Left ventricle myocardium inferior (tissue), 1 donor: ENCODE measurements at places on chromosomes 11 and 22.

- DNase-seq: no peak
- H3K27ac ChIP-seq: no peak overlapping the region
- peaks cover 72% of the 10 kb centered on the region for H3K4me1 ChIP-seq
- H3K4me3 ChIP-seq: peak overlapping the region; percentile 64
Measured at GRCh38 chr11:128687321-128687720, 6.6 kb upstream of the FLI1 start.

DNA sequence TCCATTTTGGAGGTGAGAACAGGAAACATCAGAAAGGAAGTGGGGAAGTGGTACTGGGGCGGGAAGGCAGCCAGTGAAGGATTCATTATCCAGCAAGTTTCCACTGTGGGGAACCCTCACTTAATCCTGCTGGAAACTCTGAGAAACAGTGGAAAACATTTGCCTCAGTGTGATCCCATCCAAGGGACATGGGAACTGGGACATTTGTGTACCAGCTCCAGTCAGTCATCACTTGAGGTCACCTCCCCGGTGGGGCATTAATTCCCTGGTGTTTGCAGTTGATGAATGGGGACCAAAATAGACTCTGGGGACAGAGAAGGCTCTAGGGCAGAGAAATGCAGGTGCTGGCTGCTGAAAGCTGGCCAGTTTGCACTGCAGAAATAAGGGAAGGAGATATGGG lies 599.9 kb downstream of the BUD13 start:
- peaks cover 6% of the 10 kb centered on the region for H3K4me1 ChIP-seq
- DNase-seq: no peak
- H3K36me3 ChIP-seq: no peaks in the 10 kb centered on the region
- H3K27me3 ChIP-seq: peaks cover 55% of the 10 kb centered on the region
- H3K4me3 ChIP-seq: no peak overlapping the region

GRCh38 chr11:77267962-77268361 lies 33.5 kb downstream of the GDPD4 start:
- peaks cover 16% of the 10 kb centered on the region for H3K27me3 ChIP-seq
- no peaks in the 10 kb centered on the region for H3K4me1 ChIP-seq
- no peak for DNase-seq

DNA sequence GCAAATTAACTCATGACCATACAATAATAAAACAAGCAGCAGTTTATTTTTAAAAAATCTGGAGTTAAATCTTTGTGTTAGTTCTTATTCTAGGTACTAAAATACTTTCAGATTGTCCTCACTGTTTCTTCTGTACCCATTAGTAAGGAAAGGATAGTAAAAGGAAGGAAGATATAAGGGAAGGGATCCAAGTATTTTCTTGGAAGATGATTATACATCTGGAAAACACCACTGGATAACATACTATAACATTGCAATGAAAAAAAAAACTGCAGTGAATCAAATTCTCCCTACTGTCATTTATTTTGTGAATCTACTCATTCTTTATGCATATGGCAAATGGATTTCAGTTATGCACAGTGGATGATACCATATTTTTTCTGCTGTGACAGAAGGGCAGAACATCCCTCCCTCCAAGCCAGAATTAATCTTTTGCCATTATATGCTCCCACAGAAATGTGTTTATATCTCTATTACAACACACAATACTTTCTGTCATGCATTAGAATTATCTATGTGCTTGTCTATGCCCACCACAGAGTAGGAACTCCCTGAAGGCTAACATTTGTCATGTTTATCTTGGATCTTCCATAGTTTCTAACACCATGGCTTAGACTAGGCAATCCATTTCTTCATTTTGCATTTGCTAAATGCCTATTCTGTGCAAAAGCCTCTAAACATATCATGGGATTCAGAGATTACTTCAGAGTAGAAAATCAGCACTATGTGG lies 282.3 kb upstream of the CTSC start:
- no peaks in the 10 kb centered on the region for H3K4me1 ChIP-seq
- no peak for DNase-seq
- no peaks in the 10 kb centered on the region for H3K36me3 ChIP-seq
- H3K27me3 ChIP-seq: no peaks in the 10 kb centered on the region

DNA sequence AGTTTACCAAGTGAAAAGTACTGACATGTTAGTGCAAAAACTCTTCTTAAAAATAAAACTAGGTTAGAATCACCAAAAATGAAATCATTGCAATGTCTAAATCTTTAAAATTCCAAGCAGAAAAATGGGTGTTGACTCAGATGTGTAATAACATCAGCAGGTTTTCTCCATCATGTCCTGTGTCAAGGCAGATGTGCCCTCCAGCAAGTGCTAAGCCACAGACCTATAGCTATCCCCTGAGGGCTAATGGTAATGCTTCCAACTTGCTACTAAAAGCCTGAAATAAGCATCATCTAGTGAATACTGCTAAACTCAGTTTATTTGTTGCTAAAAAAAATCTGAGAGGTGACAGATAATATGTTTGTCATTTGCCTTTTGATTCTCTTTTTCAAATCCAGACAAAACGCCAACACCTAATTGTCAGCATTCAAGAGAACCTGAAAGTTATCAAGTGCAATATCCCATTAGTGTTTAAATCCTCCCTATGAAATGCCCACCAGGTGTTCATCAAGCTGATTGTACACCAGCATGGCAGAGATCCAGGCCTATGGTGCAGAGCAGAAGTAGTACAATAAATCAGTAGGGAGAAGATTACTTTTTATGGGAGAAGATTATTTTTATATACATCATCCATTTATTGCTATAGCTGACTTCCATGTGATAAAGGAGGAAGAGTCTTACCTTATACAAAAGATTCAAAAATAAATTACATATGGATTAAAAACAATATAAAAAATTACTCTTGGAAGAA lies 55.1 kb upstream of the SYT9 start:
- H3K27me3 ChIP-seq: no peaks in the 10 kb centered on the region
- H3K27ac ChIP-seq: no peak overlapping the region
- no peak for DNase-seq
- no peaks in the 10 kb centered on the region for H3K4me1 ChIP-seq
- H3K36me3 ChIP-seq: no peaks in the 10 kb centered on the region

DNA sequence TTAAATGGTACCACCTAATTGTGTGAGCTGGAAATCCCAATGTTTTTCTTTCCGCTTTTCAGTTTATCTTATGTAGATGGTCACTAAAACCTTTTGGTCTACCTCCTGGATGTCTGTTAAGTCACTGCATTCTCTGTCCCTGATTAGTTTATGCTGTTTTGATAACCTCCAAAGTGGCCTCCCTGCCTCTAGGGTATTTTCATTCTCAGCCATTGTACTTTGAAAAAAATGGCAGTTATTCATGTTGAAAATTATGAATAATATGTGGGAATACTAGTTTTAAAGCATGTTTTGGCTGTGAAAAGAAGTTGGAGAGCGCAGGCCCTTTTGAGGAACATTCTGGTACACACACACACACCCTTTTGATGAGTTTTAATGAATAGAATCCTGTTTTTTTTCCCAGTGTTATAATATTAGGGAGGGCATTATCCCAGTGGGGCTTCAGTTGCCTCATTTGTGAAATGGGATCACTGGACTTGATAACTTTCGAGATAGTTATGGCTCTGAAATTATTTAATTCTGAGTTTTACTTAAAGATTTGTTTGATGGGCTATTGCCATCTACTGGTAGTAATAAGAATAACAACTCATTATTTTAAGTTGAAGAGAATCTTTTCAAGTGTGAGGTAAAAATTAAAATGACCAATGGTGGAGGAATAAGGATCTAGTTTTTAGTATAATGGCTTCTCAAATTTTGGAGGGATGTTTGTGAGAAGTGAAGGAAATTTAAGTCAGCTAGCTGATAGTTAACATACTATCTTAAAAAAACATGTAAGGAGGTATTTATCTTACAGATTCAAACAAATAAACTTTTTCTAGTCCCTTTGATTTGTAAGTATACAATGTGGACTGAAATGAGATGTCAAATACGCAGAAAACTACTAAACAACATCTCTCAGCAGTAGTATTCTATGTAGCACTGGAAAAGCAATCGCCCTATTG lies 3.9 kb downstream of the FDX1 start:
- DNase-seq: no peak
- peaks cover 66% of the 10 kb centered on the region for H3K4me1 ChIP-seq
- peaks cover 18% of the 10 kb centered on the region for H3K36me3 ChIP-seq
- H3K4me3 ChIP-seq: no peak overlapping the region
- no peak overlapping the region for H3K27ac ChIP-seq
- no peaks in the 10 kb centered on the region for H3K27me3 ChIP-seq

GRCh38 chr22:48065892-48066291 lies 1303.4 kb downstream of the TBC1D22A start:
- DNase-seq: no peak
- no peaks in the 10 kb centered on the region for H3K36me3 ChIP-seq
- H3K27me3 ChIP-seq: peaks cover 41% of the 10 kb centered on the region

GRCh38 chr11:47111318-47111804 lies 65.3 kb downstream of the ARFGAP2 start:
- no peak overlapping the region for H3K4me3 ChIP-seq

DNA sequence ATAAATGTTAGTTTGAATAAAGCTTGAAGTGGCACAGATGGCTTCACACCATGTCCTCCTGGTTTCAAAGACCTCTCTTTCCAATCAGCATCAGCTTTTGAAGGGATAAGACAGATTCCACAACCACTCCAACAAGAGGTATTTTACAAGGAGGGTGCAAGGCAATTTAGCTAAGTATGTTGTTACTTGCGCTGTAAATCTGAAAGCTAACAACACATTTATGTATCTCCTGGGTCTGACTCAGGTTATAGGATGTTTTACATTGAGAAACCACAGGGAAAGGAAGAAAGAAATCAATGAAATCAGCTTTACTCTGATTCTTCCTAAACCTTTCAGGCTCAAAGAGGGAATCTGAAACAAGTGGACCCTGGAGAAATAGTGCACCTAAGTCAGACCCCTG lies 12.1 kb downstream of the CWC15 start:
- no peak overlapping the region for H3K4me3 ChIP-seq
- peaks cover 66% of the 10 kb centered on the region for H3K36me3 ChIP-seq
- no peaks in the 10 kb centered on the region for H3K4me1 ChIP-seq
- no peak overlapping the region for H3K27ac ChIP-seq

- peak overlapping the region; percentile 61 for H3K4me3 ChIP-seq
- H3K36me3 ChIP-seq: no peaks in the 10 kb centered on the region
- peaks cover 79% of the 10 kb centered on the region for H3K27me3 ChIP-seq
- peak overlapping the region; percentile 72 for H3K27ac ChIP-seq
- H3K4me1 ChIP-seq: peaks cover 35% of the 10 kb centered on the region
Measured at GRCh38 chr11:70077411-70078094, 564 bp upstream of the ANO1 start.

- H3K36me3 ChIP-seq: no peaks in the 10 kb centered on the region
- H3K27me3 ChIP-seq: peaks cover 100% of the 10 kb centered on the region
- peaks cover 31% of the 10 kb centered on the region for H3K4me1 ChIP-seq
- DNase-seq: peak; percentile 48
- H3K27ac ChIP-seq: no peak overlapping the region
Measured at GRCh38 chr22:19766511-19767426, 6.2 kb downstream of the TBX1 start.

- DNase-seq: no peak
- no peaks in the 10 kb centered on the region for H3K4me1 ChIP-seq
- no peak overlapping the region for H3K4me3 ChIP-seq
- H3K36me3 ChIP-seq: no peaks in the 10 kb centered on the region
- H3K27me3 ChIP-seq: no peaks in the 10 kb centered on the region
- H3K27ac ChIP-seq: no peak overlapping the region
Measured at GRCh38 chr11:45674481-45675190, 9.2 kb upstream of the CHST1 start.

GRCh38 chr11:133134314-133135173 lies 397.8 kb downstream of the OPCML start:
- H3K36me3 ChIP-seq: no peaks in the 10 kb centered on the region
- H3K27ac ChIP-seq: no peak overlapping the region
- peaks cover 13% of the 10 kb centered on the region for H3K4me1 ChIP-seq
- no peak overlapping the region for H3K4me3 ChIP-seq

DNA sequence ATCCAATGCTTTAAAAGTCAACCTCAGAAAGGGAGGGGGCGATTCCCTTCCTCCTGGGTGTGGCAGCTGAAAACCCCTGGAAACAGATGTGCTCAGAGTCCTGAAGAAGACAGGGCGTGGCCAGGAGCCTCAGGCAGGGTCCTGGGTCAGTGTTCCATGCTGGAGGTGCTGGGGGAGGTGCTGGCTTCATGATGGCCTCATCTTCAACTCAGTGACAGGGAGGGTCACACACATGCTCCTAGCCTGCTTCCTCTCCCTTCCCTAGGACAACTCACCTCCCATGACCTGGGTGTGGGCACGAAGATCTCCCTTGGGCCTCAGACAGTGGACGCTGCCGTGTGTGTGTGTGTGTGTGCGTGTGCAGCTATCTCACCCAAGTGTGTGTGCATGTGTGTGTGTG lies 245.6 kb upstream of the B3GAT1 start:
- H3K27me3 ChIP-seq: peaks cover 62% of the 10 kb centered on the region
- H3K36me3 ChIP-seq: no peaks in the 10 kb centered on the region
- H3K27ac ChIP-seq: no peak overlapping the region
- H3K4me3 ChIP-seq: no peak overlapping the region
- H3K4me1 ChIP-seq: no peaks in the 10 kb centered on the region

DNA sequence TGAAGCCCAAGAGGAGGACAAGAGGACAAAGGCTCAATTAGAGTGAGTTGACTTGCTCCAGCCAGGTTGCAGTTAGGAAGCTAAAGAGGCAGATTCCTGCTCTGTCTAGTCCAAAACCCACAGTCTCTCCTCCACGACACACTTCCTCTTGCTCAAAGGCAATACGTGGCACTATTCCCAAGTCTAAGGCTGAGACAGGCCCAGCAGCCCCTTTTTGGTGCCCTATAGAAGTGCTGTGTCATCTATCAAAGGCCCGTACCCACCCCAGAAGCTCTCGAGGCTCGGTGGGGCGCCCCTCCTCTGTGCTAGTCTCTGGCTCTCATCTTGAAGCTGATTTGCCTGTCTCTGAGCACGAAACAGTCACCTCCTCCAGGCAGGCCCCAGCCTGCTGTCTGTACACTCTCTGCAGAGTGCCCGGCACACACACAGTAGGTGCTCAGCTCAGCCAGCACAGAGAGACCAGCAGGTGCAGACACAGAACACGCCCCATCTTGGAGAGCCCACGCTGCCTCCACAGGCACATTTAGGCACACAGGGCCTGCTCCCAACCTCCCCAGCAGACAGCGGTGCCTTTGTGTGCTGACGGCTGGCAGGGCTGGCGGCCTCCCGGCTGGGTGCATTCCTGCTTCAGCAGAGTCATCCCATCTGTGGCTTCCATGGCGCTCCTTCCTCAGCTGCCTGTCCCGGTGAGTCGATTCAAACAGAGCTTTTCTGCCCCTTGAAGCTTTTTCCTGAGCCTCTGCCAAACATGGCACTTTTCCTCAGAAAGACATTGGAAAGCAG lies 52.8 kb downstream of the MYH9 start:
- H3K27ac ChIP-seq: peak overlapping the region; percentile 100
- peaks cover 53% of the 10 kb centered on the region for H3K36me3 ChIP-seq
- no peaks in the 10 kb centered on the region for H3K27me3 ChIP-seq
- DNase-seq: no peak
